Progenitor cell of endocrine pancreas (in vitro differentiated cells): ENCODE measurements at places on chromosomes 5 and 9. TPM values are rescaled to one million over a fixed set of nuclear protein-coding genes. Genes with fewer than 3 reads are reported as not detected.
A peak's percentile ranks its signal among the peaks of the same experiment; 100 is the strongest.

DNA sequence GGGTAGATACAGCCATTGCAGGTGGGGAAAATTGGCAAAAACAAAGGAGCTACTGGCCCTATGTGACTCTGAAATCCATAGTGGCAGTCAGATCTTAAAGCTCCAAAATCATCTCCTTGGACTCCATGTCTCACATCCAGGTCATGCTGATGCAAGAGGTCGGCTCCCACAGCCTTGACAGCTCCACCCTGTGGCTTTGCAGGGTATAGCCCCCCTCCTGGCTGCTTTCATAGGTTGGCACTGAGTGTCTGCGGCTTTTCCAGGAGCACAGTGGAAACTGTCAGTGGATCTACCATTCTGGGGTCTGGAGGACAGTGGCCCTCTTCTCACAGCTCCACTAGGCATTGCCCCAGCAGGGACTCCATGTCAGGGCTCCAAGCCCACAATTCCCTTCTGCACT is 1190.1 kb downstream of the CDH12 start:
- no peak overlapping the region for H3K4me3 ChIP-seq
- peaks cover 1% of the 10 kb centered on the region for H3K36me3 ChIP-seq
- no peaks in the 10 kb centered on the region for H3K27me3 ChIP-seq
- no peak overlapping the region for H3K27ac ChIP-seq
- DNase-seq = no peak

DNA sequence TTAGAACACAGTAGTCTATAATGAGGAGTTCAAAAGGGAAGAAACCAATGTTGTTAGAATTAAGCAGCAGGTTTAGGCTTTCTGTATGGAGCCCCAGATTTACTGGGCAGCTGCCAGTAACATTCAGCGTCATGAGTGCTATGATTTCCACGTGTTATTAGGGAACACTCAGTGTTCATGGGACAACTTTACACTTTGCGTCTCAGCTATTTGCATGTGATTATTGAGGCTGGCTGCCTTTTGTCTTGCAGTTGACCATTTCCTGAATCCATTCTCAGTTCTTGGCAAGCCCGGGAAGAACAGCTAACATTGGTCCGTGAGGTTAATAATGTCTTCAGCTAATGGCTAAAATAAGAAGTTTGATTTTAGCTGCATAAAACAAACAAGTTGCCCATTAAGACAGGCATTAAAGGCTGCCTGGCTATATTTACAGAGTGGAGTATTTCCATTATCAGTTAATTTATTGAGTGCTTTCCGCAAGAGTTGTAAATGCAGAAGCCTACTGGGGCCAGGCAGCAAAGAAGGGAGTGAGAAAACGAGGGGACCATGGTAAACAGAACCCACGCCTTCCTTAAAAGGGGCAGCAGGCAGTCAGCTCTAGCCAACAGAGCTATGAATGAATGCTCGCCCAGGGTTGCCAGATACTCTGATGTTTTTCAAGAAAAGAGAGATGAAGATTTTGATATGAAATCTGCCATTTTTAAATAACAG is 120.9 kb downstream of the PIP5K1B start:
- no peak overlapping the region for H3K4me3 ChIP-seq

DNA sequence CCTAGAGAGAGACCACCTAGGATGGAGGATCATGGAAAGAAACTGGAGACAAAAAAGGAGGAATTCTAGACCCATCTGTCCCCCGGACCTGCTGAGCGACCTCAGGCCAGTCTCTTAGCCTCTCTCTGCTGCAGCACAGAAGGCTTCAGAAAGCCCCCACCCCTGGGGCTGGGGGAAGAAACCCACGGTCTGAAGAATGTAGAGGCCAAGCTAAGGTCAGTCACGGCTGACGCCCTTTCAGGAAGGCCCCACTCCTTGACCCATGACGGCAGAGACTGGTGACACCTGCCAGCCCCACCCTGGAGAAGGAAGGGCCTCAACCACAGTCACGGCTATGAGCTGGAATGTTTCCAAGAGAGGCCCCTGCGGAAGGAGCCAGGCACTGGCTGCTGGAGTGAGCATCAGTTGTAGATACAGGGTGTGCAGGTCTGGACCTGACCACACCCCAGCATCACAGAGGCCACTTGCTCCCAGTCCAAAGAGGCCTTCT is 120.5 kb upstream of the BOD1 start:
- peaks cover 8% of the 10 kb centered on the region for H3K4me1 ChIP-seq
- H3K27ac ChIP-seq = no peak overlapping the region
- no peak overlapping the region for H3K4me3 ChIP-seq
- peaks cover 10% of the 10 kb centered on the region for H3K27me3 ChIP-seq
- no peaks in the 10 kb centered on the region for H3K36me3 ChIP-seq
- DNase-seq = no peak

- no peak overlapping the region for H3K27ac ChIP-seq
- H3K27me3 ChIP-seq = no peaks in the 10 kb centered on the region
- H3K4me1 ChIP-seq = no peaks in the 10 kb centered on the region
- H3K4me3 ChIP-seq = no peak overlapping the region
- no peaks in the 10 kb centered on the region for H3K36me3 ChIP-seq
Observed at GRCh38 chr9:104279535-104280177, 185.5 kb downstream of the SMC2 start.

GRCh38 chr5:161095953-161096352 is 243.9 kb upstream of the ATP10B start:
- no peaks in the 10 kb centered on the region for H3K27me3 ChIP-seq
- peak overlapping the region; percentile 95 for H3K27ac ChIP-seq
- H3K36me3 ChIP-seq = no peaks in the 10 kb centered on the region
- no peak for DNase-seq
- H3K4me1 ChIP-seq = peaks cover 29% of the 10 kb centered on the region

Gene EIF4E1B
- not detected in 2 replicates for total RNA-seq

GRCh38 chr5:38660194-38660668 is 103.8 kb upstream of the LIFR start:
- H3K27me3 ChIP-seq = no peaks in the 10 kb centered on the region
- peaks cover 19% of the 10 kb centered on the region for H3K4me1 ChIP-seq
- H3K36me3 ChIP-seq = no peaks in the 10 kb centered on the region
- DNase-seq = no peak
- peak overlapping the region; percentile 89 for H3K27ac ChIP-seq
- peak overlapping the region; percentile 27 for H3K4me3 ChIP-seq

GRCh38 chr9:134811673-134812342 is 68.8 kb upstream of the FCN2 start:
- no peaks in the 10 kb centered on the region for H3K27me3 ChIP-seq
- H3K4me1 ChIP-seq = peaks cover 1% of the 10 kb centered on the region
- no peak overlapping the region for H3K4me3 ChIP-seq
- H3K27ac ChIP-seq = no peak overlapping the region
- DNase-seq = no peak

- peaks cover 29% of the 10 kb centered on the region for H3K36me3 ChIP-seq
- H3K27me3 ChIP-seq = no peaks in the 10 kb centered on the region
- peaks cover 5% of the 10 kb centered on the region for H3K4me1 ChIP-seq
- DNase-seq = no peak
Observed at GRCh38 chr5:139360384-139360783, 18.7 kb downstream of the PAIP2 start.

DNA sequence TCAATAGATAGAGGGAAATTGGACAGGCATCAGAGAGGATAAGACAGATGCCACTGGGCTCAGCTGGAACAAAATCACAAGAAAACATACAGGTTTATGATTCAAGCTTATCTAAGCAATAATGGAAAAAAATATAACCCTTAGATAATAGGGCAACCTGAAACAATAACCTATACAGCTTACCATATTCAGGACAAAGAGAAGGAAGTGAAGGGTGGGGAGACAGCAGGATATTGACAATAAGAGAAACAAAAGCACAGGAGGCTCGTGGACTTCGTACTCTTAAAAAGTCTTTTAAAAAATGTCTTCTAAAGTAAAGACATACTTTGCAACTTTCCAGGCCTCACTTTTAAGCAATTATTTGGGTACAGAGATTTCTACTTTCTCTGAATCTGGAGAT is 225.3 kb downstream of the NTRK2 start:
- DNase-seq = no peak
- H3K27ac ChIP-seq = no peak overlapping the region
- peaks cover 18% of the 10 kb centered on the region for H3K4me1 ChIP-seq
- H3K36me3 ChIP-seq = no peaks in the 10 kb centered on the region

DNA sequence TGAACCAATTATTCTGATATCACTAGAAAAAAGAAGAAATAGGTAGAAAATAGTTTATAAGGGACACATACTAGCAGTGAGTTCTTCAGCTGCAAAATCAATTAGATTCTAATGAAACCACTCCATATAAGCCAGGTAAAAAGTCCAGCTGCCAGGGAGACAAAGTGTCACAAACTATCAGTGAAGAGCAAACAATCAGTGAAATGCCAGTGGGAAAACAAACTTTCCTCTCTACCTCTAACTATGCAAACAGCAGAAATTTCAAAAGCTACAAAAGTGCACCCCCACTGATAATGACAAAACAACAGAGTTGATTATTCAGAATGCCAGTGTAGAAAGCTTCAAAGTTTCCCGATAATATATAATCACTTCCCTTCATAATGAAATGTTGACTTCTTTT is 637.2 kb upstream of the ITGA1 start:
- H3K4me1 ChIP-seq = peaks cover 22% of the 10 kb centered on the region
- no peaks in the 10 kb centered on the region for H3K36me3 ChIP-seq
- no peak overlapping the region for H3K4me3 ChIP-seq
- no peak for DNase-seq
- H3K27ac ChIP-seq = no peak overlapping the region

Gene PIP5K1B
- total RNA-seq = 1.5 and 2.0 TPM in 2 replicates

DNA sequence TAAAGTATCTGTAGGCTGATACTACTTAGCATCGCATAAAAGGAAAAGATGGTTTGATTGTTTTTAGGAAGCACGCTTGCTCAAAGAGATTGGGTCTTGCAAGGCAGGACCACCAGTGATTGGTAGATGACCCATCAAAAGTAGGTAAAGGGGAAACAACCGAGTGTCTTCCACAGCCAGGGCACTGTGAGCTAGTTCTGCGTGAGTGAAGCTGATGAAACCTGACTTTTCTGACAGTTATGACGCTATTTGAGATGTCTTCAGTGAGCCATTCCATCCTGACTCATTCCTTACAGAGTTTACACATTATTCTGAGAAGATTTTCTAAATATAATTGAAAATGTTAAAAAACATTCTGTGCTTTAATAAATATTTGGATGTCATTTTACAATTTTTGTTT is 49.7 kb downstream of the BASP1 start:
- no peak for DNase-seq
- H3K36me3 ChIP-seq = peaks cover 28% of the 10 kb centered on the region

Gene NR5A1
- total RNA-seq = 0.36 and 0.49 TPM in 2 replicates

Gene OBP2B
- not detected in 2 replicates for total RNA-seq

DNA sequence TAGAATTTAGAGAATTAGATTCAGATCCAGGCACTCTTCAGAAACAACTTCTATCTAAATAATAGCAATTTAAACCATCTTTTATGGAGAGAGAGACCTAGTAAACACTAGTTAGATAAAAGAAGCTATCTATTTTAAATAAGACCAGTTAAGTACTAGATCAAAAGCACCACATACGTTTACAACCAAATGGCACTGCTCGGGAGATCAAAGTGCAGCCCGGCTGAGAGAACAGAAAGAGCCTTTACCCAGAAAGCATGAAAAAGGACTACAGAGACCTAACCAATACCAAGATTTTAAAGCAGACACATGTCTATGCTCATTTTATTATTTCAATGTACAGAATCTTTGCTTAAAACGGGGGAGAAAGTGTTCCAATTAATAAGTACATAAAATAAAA is 30.8 kb downstream of the LIX1 start:
- no peak for DNase-seq
- H3K36me3 ChIP-seq = no peaks in the 10 kb centered on the region
- no peak overlapping the region for H3K4me3 ChIP-seq
- H3K27ac ChIP-seq = no peak overlapping the region
- H3K4me1 ChIP-seq = peaks cover 5% of the 10 kb centered on the region
- H3K27me3 ChIP-seq = peaks cover 4% of the 10 kb centered on the region

GRCh38 chr5:118905196-118905595 is 83.2 kb downstream of the DTWD2 start:
- H3K4me1 ChIP-seq = peaks cover 5% of the 10 kb centered on the region
- H3K27ac ChIP-seq = no peak overlapping the region
- H3K4me3 ChIP-seq = no peak overlapping the region
- H3K27me3 ChIP-seq = no peaks in the 10 kb centered on the region

DNA sequence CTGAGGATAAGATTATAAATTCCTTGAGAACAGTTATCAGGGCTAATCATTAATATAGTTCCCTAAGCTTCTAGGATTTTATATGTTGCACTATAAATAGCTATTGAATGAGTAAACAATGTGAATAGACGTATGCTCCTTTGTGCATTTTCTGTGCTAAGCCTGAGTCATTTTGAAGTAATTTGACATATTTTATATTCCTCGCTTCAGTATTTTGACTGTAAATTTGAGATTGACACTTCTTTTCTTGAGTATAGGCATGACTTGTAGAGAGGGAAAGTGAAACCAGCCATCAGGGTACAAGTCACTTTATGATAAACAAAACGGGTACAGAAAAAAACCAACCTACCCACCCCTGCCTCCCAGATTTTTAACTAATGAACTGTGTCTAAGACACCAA is 367.7 kb upstream of the PRR16 start:
- no peaks in the 10 kb centered on the region for H3K36me3 ChIP-seq
- H3K4me1 ChIP-seq = peaks cover 13% of the 10 kb centered on the region
- no peak for DNase-seq

Gene PCDHA8
- 4.9 and 5.1 TPM in 2 replicates for total RNA-seq

Gene PPIC
- total RNA-seq = 21.0 and 26.0 TPM in 2 replicates

GRCh38 chr5:67106626-67107342 is 89.8 kb downstream of the CD180 start:
- no peaks in the 10 kb centered on the region for H3K27me3 ChIP-seq
- peaks cover 22% of the 10 kb centered on the region for H3K36me3 ChIP-seq
- H3K4me1 ChIP-seq = peaks cover 12% of the 10 kb centered on the region
- DNase-seq = no peak
- no peak overlapping the region for H3K4me3 ChIP-seq

GRCh38 chr9:125486576-125486975 is 220.4 kb downstream of the MAPKAP1 start:
- no peak overlapping the region for H3K4me3 ChIP-seq
- peaks cover 5% of the 10 kb centered on the region for H3K4me1 ChIP-seq
- no peaks in the 10 kb centered on the region for H3K27me3 ChIP-seq

DNA sequence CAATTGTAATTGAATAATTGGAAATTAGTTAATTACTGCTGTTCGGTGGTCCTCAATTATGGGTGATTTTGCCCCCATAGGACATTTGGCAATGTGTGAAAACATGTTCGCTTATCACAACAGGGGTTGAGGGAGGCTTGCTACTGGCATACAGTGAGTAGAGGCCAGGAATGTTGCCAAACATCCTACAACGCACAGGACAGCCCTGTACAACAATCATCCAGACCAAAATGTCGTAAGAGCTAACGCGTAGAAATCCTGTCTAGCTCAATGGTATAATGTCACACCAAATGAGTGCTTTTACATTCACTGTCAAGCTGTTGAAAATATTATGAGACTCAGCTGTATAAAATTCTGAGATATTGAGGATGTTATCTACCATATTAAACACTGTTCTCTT is 464.4 kb upstream of the TUSC1 start:
- no peaks in the 10 kb centered on the region for H3K36me3 ChIP-seq
- DNase-seq = no peak
- H3K4me1 ChIP-seq = no peaks in the 10 kb centered on the region
- no peaks in the 10 kb centered on the region for H3K27me3 ChIP-seq

Gene SLC36A3
- not detected in 2 replicates for total RNA-seq

- DNase-seq = no peak
- H3K36me3 ChIP-seq = no peaks in the 10 kb centered on the region
- peaks cover 5% of the 10 kb centered on the region for H3K4me1 ChIP-seq
- peaks cover 27% of the 10 kb centered on the region for H3K27me3 ChIP-seq
Observed at GRCh38 chr9:38233343-38233742, 159.2 kb upstream of the ALDH1B1 start.

Gene ACTBL2
- not detected in 2 replicates for total RNA-seq

GRCh38 chr5:22593592-22593991 is 259.6 kb downstream of the CDH12 start:
- DNase-seq = no peak
- H3K27me3 ChIP-seq = no peaks in the 10 kb centered on the region
- no peak overlapping the region for H3K27ac ChIP-seq
- H3K4me3 ChIP-seq = no peak overlapping the region
- no peaks in the 10 kb centered on the region for H3K36me3 ChIP-seq
- no peaks in the 10 kb centered on the region for H3K4me1 ChIP-seq
